ENCODE measurements at places on chromosomes 11 and 22.

- DNase-seq, result no peak
Observed at GRCh38 chr11:44258190-44258489, 51.8 kb downstream of the ALX4 start.

DNA sequence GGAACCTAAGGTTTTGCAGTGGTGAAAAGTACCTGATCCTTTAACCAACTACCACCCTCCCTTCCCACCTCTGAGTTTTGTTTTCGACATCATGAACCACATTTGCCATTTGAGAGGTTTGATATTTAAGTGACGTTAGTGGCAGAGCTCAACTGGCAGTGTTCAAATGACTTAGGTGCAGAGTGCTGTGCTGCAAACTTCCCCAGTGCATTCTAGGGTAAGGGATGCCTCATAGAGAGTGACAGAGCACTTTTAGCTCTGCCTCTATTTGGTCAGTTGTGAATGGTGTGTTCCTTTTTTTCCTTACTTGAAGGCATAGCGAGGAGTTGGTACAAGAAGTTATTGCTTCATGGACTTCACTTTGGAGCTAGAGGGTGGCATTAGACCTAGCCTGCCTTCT lies 9.4 kb downstream of the BMAL1 start:
- no peak for DNase-seq

- DNase-seq, result no peak
Observed at GRCh38 chr11:11076879-11077278, 219.0 kb upstream of the ZBED5 start.

GRCh38 chr11:130979386-130979972 lies 63.2 kb upstream of the SNX19 start:
- no peak for DNase-seq

DNA sequence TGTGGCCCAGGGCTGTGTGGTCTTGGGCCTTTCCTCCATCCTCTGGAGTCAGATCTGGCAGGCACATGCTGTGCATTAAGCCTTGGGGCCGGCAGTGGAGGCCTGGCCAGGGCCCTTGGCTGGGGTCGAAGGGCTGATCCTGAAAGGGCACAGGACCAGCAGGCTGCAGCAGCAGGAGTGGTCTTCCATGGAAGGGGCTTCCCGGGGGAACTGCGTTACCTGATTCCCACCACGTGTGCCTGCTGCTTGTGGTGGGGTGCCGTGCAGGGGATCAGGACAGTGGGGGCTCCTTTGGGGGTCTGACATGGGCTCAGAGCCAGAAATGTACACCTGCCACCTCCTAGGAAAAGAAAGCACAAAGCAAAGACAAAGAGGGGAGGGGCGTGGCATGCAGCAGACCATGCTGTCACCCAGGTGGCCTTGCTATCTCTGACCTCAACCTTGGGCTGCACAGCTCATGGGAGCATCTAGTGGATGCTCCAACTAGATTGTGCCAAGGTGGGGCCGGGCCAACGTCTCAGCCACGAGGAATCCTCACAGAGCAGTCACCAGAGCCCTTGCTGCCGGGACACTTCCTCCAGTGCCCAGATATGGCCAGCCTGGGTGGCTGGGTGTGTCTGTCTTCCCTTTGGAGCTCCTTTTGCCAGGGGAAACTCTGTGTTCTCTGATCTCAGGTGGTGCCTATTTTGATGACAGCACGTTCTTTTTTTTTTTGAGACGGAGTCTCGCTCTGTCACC lies 17.9 kb upstream of the YPEL1 start:
- no peak for DNase-seq

- no peak for DNase-seq
Observed at GRCh38 chr22:42833104-42833503, 24.0 kb downstream of the ARFGAP3 start.

- no peak for DNase-seq
Observed at GRCh38 chr11:114168691-114169090, 109.2 kb downstream of the ZBTB16 start.

DNA sequence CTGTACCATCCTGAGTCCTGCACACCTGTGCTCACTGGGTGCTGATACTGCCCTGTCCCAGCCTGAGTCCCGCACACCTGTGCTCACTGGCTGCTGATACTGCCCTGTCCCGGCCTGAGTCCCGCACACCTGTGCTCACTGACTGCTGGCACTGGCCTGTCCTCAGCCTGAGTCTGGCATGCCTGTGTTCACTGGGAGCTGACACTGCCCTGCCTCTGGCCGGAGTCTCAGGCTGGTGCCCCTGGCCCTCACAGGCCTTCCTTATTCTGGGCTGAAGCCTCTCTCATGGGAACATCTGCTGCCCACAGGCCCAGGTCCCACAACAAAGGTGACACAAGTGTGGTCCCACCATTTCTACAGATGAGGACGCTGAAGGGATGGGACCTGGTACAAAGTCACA lies 115.1 kb downstream of the MPPED1 start:
- DNase-seq, result no peak

GRCh38 chr11:26439854-26440253 lies 107.9 kb downstream of the ANO3 start:
- DNase-seq, result no peak

- DNase-seq, result no peak
Observed at GRCh38 chr11:21174781-21175180, 505.4 kb downstream of the NELL1 start.

DNA sequence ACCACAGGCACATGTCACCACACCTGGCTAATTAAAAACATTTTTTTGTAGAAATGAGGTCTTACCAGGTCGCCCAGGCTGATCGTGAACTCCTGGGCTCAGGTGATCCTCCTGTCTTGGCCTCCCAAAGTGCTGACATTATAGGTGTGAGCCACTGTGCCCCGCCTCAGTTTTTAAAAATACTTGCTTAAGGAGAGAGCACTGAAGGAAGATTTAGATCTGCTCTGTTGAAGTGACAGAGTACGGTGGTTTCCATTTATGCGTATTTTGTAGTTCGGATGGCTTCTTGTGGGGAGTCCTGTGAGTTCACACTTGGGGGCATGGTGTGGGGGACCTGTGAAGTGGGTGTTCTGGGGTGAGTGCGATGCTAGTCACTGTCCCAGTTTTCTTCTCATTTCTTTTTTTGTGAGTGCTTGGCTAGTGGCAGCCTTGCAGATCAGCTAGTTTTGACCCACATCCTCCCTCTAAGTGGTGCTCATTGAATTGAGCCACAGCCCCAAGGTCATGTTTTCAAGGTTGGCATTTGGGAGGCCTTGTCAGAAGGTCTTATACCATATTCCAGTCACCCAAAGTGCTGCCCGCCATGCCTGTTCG lies 31.5 kb downstream of the PTPRJ start:
- peak; percentile 81 for DNase-seq

- DNase-seq, result peak; percentile 15
Observed at GRCh38 chr11:67119585-67120391, 725 bp downstream of the KDM2A start.

GRCh38 chr22:44702479-44703198 lies 635 bp downstream of the PRR5 start:
- DNase-seq, result peak; percentile 7

DNA sequence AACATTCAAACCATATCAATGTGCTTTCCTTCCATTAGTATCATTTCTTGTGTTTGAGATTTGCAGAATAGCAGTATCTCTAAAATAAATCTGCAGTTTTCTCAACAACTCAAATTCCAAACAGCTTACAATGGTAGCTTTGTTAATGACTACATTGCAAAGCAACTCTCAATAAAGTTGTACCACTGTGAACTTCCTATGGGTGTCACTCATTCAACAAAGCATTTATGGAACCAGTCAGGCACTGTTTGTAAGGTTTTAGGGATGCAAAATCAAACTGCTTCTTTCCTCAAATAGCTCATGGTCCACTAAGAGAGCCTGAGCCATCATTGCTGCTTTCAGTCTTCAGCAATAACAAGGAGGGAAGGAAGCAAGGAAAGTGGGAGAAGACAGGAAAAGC lies 91.0 kb downstream of the CCDC83 start:
- no peak for DNase-seq

- no peak for DNase-seq
Observed at GRCh38 chr11:114796954-114797721, 118.8 kb downstream of the NXPE2 start.
